ENCODE measurements at places on chromosomes 12 and 14. TPM values are rescaled to one million over a fixed set of nuclear protein-coding genes. Genes with fewer than 3 reads are reported as not detected.

BCL7A gene
- total RNA-seq = 12.7 TPM

SCYL2 gene
- 20.3 TPM for total RNA-seq

NKX2-1 gene
- not detected for total RNA-seq

GALNT6 gene
- total RNA-seq = 4.0 TPM

TEX52 gene
- total RNA-seq = not detected

AHSA1 gene
- total RNA-seq = 326 TPM

FGD6 gene
- 17.5 TPM for total RNA-seq

AHNAK2 gene
- total RNA-seq = 214 TPM

RAD51AP1 gene
- 17.8 TPM for total RNA-seq

CMTM5 gene
- total RNA-seq = not detected

DDN gene
- 0.97 TPM for total RNA-seq
